ENCODE measurements at places on chromosomes 3 and 15. TPM values are rescaled to one million over a fixed set of nuclear protein-coding genes. Genes with fewer than 3 reads are reported as not detected.

Gene ADPRH
- 26.0 TPM for total RNA-seq

Gene ATG3
- 48.2 TPM for total RNA-seq

GRCh38 chr3:71641674-71642073, 58.1 kb upstream of the FOXP1 start:
- peak; percentile 7 for DNase-seq

DNA sequence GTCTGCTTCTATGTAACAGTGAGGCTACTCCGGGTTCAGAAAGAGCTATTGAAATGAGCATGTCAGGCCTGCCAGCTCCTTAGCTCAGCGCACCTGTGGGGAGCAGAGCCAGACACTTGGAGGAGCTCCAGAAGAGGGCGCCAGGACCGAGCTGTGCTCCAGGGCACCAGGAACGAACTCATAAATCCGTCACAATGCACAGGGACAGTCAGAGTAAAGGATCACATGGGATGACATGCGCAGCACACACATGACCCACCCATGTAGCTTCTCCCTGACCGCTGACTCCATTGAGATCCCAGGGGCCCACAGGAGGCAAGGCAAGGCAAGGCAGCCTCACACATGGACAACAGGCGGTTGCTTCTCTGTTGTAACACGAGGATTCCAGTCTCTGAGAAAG, 26.0 kb upstream of the GNB5 start:
- DNase-seq = no peak

DNA sequence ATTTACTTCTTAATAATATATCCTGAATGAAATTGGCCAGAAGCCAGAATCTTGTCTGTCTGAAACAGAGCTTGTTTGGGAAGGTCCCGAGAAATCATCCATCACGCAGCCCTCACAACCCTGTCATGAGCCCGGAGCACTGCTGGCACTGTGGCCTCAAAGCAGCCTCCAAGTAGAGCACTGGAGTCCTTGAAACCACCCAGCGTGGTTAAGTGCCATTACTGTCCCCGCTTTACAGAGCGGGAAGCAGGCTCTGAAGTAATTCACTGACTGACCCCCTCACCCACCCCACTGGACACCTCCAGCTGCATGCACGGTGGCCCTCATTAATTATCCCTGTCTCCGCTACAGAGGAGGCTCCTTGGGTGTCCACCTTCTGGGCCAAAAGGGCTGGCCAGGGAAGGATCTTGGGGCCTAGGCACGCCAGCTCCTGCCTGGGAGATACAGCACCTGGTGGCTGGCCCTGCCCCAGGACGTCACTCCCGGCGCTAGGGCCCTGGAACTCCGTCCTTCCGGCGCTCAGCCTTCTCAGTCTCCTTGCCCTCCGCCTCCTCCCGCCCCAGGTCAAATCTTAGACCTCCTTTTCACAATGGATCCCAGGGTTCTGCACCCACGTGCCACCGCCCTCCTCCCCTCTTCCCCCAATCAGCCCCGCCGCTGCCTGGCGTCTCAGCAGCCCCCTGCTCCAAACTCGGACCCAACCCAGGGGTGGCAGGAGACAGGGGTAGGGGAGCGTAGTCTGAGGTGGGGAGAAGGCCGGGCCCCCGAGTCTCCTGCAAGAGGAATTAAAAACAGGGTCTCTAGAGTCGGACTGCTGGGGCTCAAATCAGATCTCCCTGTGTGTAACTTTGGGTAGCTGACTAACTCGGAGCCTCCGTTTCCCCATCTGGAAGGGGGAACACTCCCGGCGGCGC, 1.1 kb downstream of the TKT start:
- peak; percentile 15 for DNase-seq

DNA sequence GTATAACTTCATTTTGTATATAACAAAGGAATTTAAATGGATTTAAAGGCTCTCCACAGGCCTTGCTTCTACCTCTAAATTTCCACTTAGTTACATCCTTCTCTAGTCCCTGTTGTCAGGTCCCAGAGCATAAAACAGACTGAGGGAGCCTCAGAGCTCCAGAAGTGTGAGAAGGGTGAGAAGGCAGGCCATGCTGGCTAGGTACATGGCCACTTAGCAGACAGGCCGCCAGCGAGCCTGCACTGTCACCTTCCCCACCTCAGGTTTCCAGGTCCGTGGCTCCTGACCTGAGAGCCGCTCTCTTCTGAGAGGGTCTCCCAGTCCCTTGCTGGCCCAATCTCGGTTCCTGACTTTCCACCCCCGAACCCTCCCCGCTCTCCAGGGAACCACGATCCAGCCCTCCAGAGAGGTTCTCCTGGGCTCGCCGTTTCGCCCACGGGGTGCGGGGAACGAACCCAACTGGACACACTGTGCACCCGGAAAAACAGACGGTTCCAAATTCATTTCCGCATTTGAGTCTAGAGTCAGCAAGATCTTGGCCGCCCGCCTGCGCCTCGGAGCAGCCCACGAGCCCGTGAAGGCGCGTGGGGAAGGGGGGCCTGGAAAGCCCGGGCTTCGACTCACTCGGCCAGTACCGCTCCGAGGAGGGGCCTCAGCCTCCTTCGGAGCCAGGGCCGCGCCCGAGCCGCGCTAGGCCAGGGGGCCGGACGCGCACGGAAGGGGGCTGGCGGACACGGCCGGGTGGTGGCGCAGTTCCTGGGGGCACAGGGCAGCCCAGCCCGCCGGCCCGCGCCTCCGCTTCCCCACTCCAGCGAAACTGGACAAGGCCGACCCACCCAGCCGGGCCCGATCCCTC, 16.7 kb upstream of the SOX2 start:
- no peak for DNase-seq

Data from GM12878 (cell line).